ENCODE measurements at places on chromosomes 5 and 9.

DNA sequence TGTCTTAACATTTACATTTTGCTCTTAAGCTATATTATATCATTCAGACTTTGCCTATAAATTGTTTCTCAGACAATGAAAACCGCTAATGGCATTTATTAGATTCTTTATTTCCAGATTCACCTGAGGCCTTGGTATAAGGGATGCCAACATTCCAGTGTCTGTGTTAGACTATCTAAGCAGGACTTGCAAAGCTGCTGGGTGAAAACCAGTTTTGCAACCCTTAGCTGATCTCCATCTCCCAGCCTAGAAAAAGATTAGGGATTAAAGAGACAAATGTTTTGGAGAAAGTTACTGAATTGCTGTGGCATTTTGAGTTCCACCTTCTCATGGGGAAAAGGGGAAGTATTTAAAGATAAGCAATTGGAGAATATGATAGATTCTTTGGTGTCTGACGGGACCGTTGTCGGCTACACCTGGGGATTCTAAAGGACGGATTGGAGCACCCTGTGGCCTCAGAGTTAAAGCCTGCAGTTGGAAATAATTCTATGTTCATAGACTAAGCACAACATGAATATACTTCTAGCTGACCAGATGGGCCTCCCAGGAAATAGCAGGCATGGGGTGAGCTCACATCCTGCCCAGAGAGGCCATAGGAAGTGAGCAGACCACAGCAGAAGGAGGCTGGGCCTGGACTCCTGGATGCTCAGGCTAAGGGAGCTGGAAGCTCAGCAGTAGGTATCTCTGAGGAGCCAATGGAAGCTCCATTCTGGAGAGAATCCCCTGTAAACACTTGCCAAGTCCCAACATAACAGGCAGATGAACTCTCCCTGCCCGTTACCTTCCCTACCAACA is 21.8 kb downstream of the ENTREP1 start:
- no peak for DNase-seq

DNA sequence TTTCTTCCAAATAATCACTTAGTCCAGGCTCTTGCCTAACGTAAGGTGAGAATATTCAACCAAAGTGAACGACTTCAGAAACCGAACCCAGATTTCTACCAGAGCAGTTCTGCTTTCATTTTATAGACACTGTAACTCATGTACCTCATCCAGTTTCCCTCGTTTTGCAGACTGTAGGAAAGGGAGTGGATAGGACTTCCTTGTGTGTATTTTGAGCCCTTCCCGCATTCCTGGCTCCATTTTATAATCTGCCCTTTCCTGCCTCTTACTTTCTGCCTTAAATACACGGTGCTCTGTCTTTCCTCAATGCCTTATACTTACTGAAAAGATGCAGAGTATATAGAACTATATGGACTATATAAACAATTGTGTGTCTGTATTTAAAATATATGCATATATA is 20.8 kb downstream of the MINAR2 start:
- DNase-seq: no peak

- DNase-seq: no peak
Measured at GRCh38 chr5:87109746-87110145, 157.9 kb upstream of the RASA1 start.

GRCh38 chr5:104652271-104652861 is 1089.8 kb upstream of the NUDT12 start:
- no peak for DNase-seq

DNA sequence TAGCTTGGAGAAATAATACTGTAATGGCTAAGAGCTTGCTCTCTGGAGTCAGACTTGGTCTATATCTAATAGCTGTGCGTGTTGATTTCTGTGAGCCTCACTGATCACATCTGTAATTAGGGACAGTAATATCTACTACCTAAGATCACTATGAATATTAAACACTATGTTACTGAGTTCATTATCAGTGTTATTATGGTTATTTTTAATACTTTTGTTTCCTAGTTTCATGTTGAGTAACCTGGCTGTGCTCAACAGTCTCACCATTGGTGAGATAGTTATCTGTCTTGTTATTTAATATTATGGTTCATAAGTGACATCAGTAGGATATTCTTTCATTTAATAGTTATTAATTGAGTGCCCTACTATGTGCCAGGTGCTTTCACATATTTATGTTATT is 22.4 kb upstream of the CAVIN4 start:
- no peak for DNase-seq

DNA sequence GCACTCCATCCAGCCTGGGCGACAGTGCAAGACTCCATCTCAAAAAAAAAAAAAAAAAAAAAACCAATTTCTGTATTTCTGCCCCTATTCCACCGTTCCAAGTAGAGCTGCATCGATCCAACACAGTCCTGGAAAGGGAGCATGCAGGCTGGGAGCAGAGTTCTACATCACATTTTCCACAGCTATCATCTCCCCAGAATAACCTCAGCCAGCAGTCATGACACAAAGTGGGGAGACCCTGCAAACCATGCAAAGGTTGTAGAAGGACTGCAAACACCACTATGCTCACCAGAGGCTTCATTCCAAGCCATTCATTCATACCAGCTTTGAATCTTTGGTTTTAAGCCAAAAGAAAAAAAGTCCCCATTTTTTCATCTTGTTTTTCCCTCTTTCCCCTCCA is 20.8 kb upstream of the ZNF354A start:
- no peak for DNase-seq

DNA sequence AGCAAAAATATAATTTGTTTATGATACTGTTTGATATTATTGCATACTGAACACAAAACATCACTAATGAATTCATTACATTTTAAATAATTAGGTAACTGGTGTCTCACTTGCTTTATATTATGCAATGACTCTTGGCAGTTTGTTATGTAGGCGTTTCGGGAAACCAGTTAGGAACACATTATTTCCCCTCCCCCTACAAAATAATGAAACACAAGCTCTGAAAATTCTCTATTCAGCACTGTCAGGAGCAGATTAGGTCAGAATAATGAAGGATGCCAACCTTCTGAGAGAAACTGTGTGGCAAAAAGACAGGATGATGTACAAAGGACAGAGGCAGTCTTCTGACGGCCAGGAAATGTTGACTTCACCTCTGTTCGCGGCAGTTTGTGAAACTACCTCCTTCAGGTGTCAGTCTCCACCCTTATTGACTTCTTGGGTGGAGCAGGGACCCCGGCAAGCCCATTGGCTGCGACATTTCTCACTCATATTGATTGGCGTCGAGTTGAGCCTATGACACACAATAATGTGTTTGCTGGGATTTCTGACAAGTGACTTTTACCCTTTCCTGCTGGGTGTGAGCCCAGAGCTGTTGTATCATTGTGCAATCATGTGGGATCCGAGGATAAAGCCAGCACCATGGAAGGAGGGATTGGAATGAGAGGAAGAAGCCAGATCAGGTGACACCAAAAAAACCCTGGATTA is 33.9 kb downstream of the SH3PXD2B start:
- DNase-seq: no peak

DNA sequence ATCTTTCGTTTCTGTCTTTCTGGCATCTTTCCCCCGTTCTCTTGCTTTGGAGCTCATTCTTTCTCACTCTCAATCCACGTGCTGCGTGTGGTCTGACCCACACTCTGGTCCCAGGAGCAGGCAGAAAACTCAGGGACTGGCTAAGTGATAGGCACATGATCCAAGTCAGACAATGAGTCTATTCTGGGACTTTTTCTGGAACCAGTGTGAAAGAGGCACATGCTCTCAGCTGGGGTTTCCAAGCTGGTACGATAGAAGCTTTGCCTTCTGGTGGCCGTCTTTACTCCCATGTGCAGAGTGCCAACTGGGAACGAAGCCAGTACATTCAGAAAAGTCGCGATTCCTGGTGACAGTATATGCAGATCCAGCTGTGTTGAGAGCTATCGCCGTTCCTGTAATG is 94.4 kb downstream of the PDZD2 start:
- DNase-seq: no peak

DNA sequence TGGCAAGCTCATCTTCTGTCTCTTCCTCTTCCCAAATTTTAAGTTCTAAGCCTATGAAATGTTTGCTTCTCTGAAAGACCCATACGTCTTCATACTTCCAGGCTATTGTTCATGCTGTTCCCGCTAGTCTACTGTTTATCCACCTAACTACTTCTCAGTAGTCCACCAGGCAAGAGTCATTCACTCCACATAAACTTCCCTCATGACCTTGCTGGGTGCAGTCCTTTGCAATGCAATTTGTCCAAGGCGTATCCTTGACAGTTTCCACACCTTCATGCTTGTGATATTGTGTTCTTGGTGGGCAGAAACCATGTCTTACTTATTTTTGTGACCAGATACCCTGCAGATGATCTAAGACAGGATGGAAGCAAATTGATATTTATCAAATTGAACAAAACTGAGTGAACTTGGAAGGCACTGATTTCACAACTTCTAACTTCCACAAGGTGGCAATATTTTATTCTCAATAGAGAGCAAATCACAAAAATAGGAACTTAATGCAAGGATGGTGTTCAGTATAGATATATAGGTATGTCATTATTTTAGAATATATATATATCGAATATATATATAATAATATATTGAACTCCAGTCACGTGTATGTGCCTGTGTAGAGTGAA is 30.3 kb downstream of the TYRP1 start:
- DNase-seq: no peak

- no peak for DNase-seq
Measured at GRCh38 chr5:98163796-98164493, 609.5 kb upstream of the RGMB start.
